Activated CD4-positive, alpha-beta T cell treated with anti-CD3 and anti-CD28 coated beads for 48 hours (primary cell): ENCODE measurements at places on chromosomes 5 and 9.

GRCh38 chr9:116569111-116569510 lies 118.0 kb upstream of the TRIM32 start:
- no peak for DNase-seq

GRCh38 chr9:107394264-107394663 lies 95.3 kb downstream of the KLF4 start:
- DNase-seq: no peak

DNA sequence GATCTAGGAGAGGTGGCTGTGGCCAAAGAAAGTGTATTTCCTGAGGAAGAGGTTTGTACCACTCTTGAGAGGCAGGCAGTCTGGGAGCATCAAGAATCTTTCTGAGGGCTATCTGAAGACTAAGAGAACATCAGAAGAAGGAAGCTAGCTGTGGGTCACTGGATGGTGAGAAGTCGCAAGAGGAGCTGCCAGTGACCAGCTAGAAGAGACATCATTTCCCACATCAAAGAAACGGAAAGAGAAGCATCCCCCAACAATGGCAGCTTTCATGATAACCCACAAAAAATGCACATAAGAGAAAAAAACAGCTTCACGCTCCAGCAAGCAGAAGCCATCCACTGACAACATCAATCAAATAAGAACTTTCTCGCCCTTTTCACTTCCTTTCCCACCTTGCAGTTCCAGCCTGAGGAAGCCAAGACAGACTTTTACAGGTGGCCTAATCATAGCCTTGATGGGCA lies 25.0 kb upstream of the CEP78 start:
- DNase-seq: no peak

- no peak for DNase-seq
Measured at GRCh38 chr5:15371184-15371583, 128.8 kb upstream of the FBXL7 start.

GRCh38 chr5:135232958-135233357 lies 166.1 kb downstream of the MACROH2A1 start:
- no peak for DNase-seq

DNA sequence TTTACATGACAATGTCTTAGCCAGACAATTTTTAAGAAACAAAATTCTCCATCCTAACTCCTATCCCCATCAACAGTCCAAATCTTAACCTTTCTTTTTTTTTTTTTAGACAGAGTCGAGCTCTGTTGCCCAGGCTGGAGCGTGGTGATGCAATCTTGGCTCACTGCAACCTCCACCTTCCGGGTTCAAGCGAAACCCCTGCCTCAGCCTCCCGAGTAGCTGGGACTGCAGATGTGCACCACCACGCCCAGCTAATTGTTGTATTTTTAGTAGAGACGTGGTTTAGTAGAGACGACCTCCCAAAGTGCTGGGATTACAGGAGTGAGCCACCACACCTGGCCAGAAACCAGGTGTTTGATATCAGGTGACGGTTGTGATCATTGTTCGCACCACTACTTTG lies 10.2 kb downstream of the ABL1 start:
- DNase-seq: no peak

- no peak for DNase-seq
Measured at GRCh38 chr5:41686191-41686590, 175.8 kb upstream of the PLCXD3 start.

GRCh38 chr9:127446713-127447415 lies 4.3 kb downstream of the RPL12 start:
- no peak for DNase-seq

DNA sequence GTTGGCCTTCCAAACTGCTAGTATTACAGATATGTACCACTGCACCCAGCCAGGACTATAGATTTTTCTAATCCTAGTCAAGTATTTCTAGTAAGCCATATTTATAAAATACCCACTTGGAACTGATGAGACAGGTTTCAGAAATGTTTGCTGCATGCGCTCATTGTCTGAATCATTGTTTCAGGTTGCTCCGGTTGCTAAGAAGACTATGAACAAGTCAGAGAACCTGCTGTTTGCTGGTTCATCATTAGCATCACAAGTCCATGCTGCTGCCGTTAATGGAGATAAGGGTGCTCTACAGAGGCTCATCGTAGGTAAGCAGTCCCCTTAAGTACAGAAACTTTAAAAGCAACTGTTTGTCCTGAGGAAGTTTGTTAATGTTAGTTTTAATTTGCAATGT lies 5.3 kb downstream of the INVS start:
- peak; percentile 18 for DNase-seq

DNA sequence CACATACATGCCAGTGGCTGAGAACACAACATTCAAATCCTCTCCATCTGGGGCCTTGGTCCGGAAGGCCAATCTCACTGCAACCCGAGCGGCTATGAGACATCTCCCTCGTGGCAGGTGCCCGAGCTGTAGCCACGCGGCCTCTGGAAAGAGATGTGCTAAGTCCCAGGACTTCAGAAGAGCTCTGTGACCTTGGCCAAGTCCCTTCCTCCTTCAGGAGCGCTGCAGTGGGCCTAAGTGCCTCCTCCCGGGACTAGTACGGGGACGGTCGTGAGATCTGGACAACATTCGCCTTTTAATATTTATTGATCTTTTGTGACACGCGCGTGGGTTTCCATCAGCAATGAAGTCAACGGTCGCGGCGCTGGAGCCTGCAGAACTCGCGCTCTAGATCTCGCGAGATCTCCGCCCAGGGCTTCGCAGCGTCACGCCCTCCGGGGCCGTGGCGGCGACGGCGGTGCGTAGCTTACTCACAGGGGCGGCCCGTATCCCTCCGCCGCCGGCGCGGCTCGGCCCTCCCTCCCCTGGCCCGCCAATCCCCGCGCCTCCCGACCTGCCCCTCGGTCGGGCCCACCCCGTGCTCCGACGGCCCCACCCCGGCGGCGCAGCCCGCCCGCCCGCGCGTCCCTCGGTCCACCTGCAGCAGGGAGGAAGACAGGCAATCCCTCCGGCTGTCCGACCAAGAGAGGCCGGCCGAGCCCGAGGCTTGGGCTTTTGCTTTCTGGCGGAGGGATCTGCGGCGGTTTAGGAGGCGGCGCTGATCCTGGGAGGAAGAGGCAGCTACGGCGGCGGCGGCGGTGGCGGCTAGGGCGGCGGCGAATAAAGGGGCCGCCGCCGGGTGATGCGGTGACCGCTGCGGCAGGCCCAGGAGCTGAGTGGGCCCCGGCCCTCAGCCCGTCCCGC lies at the start of gene UBE2D2:
UBE2D2 (plus strand) TSS at position 588 of the 903 bp plus-strand sequence. CDS start 453 bp downstream, outside the sequence.
- peak; percentile 98 for DNase-seq
